ENCODE measurements at places on chromosomes 6 and 20.

DNA sequence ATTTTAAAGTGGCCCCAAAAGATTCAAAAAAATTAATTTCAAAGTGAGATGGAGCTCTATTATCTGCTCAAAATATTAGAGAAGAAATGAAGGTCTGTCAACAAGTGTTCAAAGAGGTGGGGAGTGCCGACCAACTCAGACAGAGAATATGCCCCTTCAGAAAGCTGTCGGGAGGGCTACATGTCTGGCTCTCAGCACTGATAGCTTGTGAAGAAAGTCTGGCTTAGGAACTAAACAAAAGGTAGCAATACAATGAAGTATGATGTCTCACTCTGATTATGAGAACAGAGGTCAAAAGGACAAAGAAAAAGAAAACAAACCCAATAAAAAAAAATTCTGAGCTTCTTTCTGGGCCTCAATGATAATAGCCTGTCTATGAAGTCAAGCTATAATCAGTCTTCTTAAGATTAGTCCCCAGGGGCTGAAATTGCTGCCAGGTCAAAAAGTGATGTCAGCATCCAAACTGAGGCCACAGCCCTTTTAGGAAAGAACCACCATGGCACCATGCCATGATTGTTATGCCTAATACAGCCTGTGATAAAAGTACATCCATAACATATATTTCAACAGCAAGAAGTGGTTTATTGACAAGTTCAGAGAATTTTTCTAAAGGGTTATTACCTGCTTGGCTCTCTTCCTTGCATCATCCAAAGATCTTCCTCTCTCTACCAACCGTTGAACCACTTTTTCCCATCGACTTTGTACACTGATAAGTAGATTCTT is 150.9 kb downstream of the DST start:
- DNase-seq = no peak

GRCh38 chr20:32522526-32522775 is 62.7 kb downstream of the NOL4L start:
- no peak for DNase-seq

DNA sequence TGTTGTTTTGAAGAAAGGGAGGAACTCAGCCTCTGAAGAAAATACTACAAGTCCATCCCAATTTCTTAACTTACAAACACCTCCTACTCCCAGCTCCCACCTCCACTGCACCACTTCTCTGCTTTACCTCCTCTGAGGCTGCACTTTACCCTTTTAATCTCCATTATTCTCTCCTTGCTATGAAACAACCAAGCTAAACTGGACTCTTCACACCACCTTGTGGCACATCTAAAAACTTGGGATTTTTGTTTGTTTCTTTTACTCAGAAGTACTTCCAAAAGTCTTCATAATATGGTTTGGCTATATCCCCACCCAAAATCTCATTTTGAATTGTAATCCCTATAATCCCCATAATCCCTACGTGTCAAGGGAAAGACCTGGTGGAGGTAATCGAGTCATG is 142.2 kb downstream of the MOXD1 start:
- DNase-seq = no peak

DNA sequence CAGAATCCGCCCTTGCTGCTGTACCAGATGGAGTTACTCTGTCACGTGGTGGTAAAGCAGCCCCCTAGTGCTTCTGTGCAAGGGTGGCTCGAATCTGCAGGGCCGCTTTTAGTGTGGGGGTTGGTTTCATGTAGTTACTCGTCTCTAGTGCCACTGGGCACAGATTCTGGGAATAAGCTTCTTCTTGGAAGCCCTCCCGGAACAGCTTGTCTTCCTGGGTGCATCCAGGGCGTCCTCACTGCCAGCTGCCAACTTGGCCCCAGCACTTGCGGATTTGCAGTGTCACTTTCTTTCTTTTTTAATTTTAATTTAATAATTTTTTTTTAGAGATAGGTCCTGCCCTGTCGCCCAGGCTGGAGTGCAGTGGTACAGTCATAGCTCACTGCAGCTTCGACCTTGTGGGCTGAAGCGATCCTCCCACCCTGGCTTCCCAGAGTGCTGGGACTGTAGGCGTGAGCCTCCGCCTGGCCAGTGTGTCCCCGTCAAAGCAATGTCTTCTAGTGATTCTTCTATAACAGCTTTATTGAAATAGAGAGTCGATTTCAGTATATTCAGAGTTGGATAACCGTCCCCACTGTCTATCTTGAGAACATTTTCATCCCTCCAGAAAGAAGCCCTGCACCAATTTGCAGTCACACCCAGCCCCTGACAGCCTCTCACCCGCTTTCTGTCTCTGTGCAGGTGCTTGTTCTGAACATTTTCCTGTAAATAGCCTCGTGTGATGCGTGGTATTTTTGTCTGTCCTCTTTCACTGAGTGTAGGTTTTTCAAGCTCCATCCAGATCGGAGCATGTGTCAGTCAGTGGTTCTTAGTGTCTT is 25.9 kb downstream of the PYGB start:
- no peak for DNase-seq

DNA sequence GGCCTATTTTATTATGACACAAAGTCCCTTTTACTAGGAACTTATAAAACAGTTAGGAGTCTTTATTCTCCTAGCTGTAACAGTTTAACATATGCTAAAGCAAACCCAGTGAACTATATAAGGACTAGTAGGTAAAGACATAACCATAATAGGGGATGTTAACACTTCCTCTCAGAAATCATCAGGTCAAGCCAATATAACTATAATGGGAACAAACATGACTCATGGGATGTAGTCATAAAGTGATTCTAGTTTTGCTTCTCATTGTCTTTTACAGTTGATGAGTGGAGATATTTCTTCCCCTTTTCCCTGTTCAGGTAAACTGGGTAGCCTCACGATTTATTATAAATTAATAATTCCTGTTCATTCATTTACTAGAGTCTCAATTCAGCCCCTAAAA is 9.7 kb downstream of the PTCHD4 start:
- no peak for DNase-seq

DNA sequence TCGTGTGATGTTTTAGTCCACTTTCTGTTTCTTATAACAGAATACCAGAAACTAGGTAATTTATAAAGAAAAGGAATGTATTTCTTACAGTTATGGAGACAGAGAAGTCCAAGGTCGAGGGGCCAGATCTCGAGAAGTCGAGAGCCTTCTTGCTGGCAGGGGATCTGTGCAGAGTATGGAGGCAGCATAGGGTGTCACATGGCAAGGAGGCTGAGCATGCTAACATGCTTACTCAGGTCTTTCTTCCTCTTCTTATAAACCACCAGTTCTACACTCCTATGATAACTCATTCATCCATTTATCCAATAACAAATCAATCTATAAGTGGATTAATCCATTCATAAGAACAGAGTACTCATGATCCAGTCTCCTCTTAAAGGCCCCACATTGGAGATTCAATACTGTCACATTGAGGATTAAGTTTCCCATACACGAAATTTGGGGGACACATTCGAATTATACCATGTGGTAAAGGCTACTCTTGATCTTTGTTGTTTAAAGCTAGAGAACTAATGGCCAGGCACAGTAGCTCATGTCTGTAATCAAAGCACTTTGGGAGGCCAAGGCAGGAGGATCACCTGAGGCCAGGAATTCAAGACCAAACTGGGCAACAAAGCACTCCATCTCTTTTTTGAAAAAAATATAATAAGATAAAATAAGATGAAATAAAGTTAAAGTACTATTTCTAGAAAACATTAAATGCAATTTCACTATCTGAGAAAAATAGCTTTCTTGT is 2.1 kb downstream of the GOPC start:
- DNase-seq = no peak

- DNase-seq = no peak
Observed at GRCh38 chr6:121666814-121667213, 231.4 kb downstream of the GJA1 start.

- no peak for DNase-seq
Observed at GRCh38 chr20:62753626-62754025, 42.6 kb upstream of the MRGBP start.

DNA sequence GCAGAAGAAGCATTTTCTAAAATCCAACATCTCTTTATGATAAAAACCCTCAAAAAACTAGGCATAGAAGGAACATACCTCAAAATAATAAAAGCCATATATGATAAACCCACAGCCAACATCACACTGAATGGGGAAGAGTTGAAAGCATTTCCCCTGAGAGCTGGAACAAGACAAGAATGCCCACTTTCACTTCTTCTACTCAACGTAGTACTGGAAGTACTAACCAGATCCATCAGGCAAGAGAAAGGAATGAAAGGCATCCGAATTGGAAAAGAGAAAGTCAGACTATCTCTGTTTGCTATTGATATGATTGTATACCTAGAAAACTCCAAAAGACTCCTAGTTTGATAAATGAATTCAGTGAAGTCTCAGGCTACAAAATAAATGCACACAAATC is 7.9 kb upstream of the CDK19 start:
- no peak for DNase-seq

DNA sequence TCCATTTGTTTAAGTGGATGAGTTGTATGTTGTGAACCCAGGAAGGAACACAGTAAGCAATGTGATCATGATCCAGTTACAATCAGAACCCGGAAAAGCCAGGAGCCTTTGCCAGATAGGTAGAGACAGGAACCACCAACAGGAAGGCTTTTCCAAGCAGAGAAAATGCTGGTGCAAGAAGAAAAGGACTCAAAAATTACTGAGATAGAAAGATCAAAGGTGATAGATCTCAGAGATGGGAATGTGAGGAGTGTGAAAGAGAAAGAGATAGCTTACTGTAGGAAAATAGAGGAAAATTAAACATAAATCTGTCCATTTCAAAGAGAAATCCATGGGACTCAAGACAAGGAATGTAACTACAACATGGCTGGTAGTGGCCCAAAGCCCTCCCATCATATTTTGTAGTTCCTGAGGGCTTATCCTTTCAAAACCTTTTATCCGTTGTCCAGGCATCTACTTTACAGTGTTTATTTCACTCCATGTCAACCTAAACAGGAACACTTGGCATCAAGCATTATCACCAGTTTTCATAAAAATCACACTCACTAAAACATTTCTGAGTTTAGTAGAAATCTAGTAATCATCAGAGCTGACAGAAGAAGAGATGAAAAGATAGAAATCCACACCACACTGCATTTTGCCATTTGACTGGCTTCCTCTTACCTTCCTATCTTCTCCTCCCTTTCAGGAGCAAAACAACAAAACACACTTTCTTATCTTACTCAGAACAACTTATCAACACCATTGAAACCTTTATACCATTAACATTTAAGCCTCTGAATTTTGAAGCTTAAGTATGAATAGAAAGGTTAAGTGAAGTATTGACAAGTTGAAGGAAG is 44.5 kb upstream of the STXBP5 start:
- DNase-seq = no peak

DNA sequence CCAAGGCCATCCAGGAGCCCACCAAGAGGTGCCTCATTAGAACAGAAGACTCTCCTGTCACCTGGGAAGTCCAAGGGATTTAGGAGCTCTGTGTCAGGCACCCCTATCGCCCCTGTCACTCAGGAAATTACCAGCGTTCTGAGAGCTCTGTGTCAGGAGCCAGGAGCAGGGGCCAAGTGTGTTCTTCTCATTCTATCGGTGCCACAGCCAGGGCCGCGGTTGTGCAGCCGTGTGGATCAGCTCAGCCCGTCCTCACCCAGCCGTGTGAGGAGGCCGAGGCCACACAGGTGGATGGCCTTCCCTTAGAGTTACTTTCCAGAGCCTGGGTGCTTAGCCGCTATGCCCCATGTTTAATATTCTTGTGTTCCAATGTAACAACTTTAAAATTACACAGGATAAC is 9.8 kb downstream of the MTG2 start:
- DNase-seq = no peak

DNA sequence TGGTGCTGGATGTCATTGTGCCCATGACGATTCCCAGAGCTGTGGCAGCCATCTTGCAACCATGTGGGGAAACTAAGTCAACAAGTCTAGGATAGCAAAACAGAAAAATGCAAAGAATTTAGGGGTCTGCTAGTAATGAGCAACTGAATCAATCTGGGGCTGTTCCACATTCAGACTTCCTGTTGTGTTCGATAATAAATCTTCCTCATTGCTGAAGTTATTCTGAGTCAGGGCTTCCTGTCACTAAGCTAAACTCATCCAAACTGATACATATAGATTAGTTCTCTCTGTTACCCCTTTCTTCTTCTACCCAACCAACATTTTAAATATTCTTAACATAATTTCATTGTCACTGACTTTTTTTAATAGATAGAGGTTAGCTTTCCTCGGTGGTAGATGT is 205.9 kb downstream of the HACE1 start:
- no peak for DNase-seq

GRCh38 chr6:90173262-90173925 is 123.2 kb downstream of the BACH2 start:
- no peak for DNase-seq

DNA sequence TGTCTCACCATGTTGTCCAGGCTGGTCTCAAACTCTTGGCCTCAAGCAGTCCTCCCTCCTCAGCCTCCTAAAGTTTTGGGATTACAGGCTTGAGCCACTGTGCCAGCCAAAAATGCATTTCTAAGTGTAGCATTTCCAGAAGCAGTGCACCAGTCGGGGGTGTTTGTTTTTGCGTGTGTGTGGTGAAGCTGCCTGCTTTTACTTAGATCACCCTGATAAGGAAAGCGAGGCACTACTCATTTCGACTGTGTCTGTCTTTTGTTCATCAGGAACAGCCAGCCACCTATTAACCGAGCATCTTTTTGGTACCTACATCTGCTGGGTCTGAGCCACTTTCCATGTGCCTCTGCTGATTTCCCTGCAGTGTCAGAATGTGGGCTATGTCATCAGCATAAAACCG is 18.7 kb downstream of the SIRT5 start:
- DNase-seq = no peak

- no peak for DNase-seq
Observed at GRCh38 chr6:165721356-165721755, 58.3 kb upstream of the PDE10A start.

- DNase-seq = no peak
Observed at GRCh38 chr6:118844915-118845314, 49.0 kb upstream of the ASF1A start.

DNA sequence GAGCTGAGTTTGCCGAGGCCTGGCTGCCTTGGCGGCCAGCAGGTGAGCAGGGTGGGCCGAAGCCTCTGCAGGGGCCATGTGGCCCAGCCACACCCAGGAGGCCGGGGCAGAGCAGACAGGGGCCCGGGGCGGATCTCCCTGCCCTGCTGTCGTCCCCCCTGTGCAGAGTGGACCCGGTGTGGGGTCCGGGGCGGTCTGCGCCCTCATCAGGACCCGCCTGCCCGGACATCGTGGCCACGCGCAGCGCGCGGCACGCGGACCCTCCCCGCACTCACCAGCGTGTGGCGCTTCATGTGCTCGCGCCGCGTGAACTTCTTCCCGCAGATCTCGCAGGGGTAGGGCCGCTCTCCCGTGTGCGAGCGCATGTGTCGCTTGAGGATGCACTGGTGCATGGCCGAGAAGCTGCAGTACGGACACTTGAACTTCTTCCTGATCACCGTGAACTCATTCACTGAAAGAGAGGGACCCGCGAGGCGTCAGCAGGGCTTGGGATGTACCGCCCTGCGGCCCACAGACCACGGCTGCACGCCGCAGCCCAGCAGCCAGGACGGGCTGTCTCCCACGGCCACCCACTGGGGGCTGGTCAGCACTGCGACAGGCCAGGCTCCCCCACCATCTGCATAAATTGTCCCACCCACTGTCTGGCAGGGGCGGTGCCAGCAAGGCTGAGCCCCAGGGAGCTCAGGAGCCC is 13.0 kb downstream of the SLC2A4RG start:
- no peak for DNase-seq

- no peak for DNase-seq
Observed at GRCh38 chr6:26328265-26328844, 36.6 kb upstream of the BTN3A2 start.

Data from activated T-helper 1 cell treated with Interleukin-2 at 50 U/mL for 16 hours (primary cell).